ENCODE measurements at places on chromosomes 6 and 20. TPM values are rescaled to one million over a fixed set of nuclear protein-coding genes. Genes with fewer than 3 reads are reported as not detected.
A peak's percentile ranks its signal among the peaks of the same experiment; 100 is the strongest.

DNA sequence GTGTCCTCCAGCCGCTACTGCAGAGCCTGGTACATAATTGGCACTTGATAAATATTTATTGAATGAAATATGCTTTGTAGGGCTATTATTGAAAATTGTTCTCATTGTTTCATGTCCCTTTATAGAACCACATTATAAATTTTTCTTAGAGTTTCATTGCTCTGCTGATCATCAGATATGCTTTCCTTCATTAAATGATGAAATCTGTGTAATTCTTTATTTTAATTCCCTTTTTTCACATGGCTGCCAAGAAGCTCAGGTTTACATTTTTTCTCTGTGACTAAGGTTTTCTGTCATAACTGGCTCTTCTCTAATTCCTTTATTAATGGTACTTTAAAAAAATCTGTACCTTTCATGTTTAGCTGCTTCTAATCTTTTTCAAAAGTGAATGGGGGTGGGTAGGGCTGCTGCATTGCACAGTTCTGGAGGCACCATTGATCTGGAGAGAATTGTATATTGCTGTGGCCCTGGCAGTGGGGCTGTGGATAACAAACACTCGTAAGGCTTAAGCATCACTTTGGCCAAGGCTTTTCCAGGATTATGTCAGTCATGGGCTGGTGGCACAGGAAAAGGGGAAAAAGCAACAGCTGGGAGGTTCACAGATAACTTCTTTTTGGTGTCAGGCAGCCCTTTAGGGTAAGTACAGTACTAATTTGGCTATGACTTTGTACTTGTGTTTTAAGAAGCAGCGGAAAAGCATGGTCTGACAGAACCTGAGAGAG, 43.8 kb downstream of the ARFGEF2 start:
- no peak for DNase-seq

DNA sequence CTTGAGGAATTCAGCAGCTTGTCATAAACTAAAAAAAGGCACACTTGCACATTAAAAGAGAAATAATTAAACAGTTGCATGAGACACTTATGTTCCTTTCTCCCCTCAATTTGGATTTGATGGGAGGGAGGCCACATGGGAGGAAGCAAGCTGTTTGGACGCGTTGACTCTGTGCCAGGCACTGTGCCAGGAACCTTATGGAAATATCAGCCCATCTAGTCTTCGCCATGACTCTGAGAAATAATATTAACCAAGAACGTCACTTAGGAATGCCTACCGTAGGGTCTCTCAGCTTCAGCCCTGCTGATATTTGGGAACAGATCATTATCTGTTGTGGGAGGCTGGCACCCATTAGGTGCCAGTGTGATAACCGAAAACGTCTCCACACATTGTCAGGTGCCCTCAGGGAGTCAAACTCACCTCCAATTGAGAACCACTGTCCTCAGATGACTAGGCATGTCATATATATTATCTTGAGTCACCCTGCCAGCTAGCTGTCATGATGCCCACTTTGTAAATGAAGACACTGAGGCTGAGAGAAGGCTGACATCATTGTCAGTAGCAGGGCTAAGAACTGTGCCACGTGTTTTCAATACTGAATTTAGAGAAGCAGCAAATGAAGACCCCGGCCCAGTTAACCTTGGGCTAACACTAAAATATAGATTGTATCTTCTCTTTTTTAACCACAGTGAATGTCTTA, 36.1 kb downstream of the EYA2 start:
- DNase-seq: no peak

DNA sequence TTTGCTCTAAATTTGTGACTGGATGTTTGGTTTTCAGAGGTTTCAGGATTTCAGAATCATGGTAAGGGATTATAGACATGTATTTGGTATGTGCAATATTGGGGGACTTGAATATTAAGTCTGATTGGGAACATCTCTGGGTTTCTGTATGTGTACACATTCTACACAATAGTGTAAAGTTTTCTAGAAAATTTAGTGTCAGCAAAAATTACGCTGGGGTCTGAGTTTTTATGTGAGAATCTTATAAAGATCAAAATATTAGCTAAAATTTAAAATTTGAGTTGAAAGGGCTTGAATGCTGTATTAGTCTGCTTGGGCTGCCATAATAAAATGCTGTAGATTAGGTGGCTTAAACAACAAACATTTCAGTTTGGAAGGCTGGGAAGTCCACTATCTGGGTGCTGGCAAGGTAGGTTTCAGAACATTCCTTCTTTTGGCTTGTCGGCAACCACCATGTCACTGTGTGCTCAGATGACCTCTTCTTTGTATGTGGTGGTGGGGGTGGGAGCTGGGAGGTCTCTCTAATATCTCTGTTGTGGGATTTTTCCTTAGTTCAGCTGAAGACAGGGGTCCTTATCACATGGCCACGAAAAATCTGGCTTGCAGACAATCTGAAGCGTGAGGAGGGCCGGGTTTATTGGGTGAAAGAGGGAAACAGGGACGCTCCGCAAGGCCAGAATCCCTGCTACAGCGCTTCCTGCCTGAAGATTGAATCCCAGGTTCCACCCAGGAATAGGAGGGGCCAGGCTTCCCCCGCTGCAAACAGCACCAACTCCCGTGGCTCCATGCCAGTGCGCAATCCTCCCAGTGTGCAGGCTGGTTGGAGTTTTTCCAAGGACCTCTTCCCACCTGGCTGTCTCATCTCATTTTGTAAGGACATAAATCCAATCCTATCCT, 299.7 kb downstream of the PLCB1 start:
- peak; percentile 36 for DNase-seq

DNA sequence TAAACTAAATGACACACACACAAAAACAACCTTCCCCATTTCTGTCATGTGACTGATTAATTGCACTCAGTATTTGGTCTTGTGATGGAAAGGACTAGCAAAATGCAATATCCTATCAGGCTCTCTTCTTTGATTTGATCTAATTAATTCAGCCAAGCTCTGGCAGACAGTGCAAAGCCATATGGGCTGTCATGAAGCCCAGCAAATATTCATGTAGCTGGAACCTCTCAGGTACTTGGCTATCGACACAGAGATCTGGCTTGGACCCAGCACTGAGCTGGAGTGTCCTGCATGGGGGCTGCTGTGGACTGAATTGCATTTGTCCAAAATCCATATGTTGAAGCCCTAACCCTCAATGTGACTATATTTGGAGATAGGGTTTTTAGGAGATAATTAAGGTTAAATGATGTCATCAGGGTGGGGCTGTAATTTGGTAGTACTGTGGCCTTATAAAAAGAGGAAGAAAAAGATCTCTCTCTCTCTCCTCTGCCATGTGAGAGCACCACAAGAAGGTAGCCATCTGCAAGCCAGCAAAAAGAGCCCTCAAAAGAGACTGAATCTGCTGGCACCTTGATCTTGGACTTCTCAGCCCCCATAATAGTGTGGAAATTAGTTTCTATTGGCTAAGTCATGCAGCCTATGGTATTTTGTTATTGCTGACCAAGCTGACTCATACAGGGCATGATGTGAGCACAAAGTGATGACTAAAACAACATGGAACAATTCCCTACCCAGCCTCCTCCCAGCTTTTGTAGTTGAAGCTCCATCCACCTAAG, 77.1 kb downstream of the STMND1 start:
- no peak for DNase-seq

- no peak for DNase-seq
These were observed 56.9 kb downstream of the PHACTR2 start for GRCh38 chr6:143734641-143735063.

GRCh38 chr20:51366155-51366886, 176.2 kb downstream of the NFATC2 start:
- no peak for DNase-seq

GRCh38 chr6:157392927-157393668, 12.1 kb downstream of the ZDHHC14 start:
- DNase-seq: no peak

DNA sequence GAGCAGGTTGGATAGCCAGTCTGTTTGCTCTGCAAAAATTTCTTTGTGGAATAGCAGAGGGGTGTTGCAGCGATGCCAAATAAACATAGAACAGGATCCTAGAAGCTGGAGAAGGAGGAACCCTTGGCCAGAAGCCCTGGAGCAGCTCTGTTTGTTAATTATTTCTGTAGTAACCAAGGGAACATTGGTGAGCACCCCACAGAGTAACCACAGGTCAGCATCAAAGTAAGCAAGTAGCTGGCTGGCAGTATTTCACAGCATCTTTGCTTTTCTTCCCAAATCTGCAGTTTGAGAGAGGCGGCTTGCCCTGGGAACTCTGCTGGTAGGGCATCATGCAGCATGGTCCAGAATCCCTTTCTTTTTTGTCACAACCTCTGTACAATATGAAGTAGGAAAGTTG, 12.7 kb upstream of the APMAP start:
- DNase-seq: no peak

DNA sequence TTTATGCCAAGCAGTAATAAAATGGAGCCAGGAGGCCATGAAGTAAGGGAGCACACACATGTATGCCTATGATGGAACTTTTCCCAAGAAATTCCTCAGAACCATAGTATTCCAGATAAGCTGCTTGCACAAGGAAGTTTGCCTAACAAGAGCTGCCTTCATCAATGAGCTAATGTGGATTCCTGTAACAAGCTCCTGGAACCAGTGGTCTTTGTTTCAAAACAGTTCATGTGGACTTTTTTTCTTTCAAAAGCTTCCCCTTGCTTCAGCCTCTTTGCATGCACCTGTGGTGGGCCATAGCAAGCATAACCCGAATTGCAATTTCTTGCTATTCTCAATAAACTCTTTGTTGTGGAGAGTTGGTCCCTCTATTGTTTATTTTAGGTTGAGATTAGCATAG, 359.6 kb downstream of the UTRN start:
- no peak for DNase-seq

- no peak for DNase-seq
These were observed 272.0 kb downstream of the ADGB start for GRCh38 chr6:146870760-146871159.

GRCh38 chr20:56372850-56373249, 14.1 kb downstream of the FAM210B start:
- no peak for DNase-seq

DNA sequence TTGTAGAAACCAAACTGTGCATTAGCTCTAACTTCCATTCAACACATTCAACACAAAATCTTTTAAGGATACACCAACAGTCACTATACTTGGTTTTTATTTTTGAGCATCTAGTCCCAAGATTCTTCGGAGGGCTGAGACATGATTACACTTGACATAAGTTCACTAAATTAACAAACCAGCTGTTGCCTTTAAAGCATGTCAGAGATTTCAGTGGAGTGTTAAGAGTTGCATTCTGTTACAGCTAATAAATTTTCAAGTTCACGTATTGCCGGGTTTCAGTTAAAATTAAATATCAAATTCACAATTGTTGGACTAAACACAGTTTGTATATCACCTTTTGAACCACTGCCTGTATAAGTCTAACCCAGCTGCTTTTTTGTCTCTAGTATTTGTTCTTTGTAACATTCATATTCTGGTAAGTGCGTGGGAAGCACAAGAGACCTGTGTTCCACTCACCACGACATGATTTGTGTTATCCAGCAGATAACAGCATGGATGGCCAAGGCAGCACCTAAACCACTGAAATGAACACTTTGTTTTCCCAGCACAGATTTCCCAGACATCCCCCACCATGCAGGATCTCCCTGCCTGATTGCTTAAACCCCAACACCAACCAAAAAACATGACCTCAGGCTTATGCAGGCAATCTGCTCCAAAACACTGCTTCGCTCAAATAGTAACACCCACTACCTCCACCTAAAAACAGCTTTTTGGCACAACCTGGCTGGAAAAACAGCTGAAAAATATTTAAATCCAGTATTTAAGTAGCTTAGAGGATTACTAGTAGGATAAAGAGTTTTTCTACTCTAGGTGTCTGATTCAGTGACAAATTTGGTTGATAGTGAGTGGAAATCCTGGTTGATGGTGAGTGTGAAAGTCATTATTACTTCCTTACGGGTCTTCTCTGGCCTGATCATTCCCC, 286.5 kb upstream of the NT5E start:
- DNase-seq: no peak

GRCh38 chr6:46893648-46894047, 28.1 kb downstream of the ADGRF5 start:
- DNase-seq: no peak

DNA sequence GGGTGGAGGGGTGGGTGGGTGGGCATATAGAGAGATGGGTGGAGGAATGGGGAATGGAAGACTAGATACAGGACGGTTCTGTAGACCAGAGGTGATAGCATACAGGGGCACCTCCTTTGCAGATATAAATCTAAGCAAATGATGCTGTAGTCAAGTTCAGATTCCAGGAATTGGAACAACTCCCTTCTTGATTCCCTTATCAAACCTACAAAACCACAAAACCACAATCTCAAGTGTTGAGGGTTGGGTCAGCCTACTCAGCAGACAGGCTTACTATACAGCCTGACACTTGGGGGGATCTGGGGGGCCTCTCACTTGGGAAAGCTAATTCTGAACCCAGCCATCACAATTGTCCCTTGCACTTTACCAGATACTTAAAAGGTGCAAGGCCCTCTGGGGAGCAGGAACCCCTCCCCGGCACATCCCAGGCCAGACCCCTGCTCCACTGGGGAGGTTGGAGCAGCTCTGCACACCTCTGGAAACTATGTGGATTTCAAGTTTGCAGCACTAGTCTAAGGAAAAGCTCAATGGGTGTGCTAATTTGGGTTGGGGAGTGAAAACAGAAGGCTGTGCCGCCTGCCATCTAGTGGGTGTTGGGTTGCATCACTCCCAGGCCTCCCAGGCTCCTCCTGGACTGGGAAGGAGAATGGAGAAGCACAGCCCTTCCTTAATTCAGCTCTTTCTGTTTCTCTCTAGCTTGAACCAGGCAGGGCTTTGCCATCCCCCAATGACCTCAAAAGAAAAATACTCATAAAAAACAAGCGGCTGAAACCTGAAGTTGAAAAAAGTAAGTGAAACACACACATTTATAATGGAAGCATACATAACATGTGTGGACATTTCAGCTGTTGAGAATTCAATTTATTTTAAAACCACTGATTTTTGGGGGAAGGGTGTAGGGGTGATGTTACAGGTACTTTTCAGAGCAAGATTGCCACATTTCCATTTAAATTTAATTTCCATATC, 121.2 kb upstream of the LAMP5 start:
- DNase-seq: peak; percentile 41

DNA sequence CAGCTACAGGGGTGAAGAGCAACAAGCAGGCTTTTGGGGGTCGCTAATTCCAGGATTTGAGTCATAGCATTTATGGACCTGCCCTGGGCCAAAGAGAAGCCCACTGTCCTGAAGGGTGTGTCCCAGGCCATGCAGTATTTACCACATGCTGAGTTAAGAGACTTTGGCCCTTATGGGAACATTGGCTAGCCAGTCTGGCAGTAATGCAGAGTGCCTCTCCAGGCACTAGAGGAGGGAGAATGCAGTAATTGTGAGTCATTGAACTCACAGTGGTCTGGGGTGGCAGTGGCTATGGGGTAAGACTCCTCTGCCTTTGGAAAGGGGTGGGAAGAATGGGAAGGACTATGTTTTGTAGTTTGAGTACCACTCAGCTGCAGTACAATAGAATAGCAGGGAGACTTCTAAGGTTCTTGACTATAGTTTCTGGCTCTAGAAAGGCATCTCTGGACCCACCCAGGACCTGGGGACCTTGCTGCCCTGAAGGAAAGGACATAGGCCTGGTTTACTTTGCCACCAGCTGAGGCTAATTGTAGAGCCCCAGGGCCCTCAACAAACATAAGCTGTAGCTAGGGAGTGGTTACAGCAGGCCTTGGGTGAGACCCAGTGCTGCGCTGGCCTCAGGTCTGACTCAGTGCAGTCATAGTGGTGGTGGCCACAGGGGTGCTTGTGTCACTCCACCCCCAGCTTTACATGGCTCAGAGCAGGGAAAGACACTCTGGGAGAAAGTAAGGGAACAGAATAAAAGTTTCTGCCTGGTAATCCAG, 520.9 kb downstream of the HTR1B start:
- DNase-seq: no peak

THBD gene
- total RNA-seq: 6.9 TPM

HLA-DOA gene
- 3.2 TPM for total RNA-seq

GPR6 gene
- total RNA-seq: not detected

EPHA7 gene
- total RNA-seq: 0.08 TPM

DOK5 gene
- total RNA-seq: 0.24 TPM

PCSK2 gene
- total RNA-seq: 37.9 TPM

KIAA0408 gene
- 1.2 TPM for total RNA-seq
